ENCODE measurements at places on chromosomes 16 and 17.

GRCh38 chr17:44557651-44558285 is 484 bp downstream of the FZD2 start:
- no peak for DNase-seq

- no peak for DNase-seq
Measured at GRCh38 chr17:67015001-67015400, 29.4 kb upstream of the CACNG1 start.

- no peak for DNase-seq
Measured at GRCh38 chr16:25297151-25297787, 39.6 kb upstream of the ZKSCAN2 start.

GRCh38 chr17:80755650-80756405 is 211.2 kb downstream of the RPTOR start:
- DNase-seq: no peak

GRCh38 chr16:50245417-50246298 is 20.7 kb upstream of the ADCY7 start:
- DNase-seq: peak; percentile 51

GRCh38 chr17:82358465-82359350 is at the start of gene TEX19:
Gene TEX19, plus strand, starts transcription at chr17:82359247. Its CDS starts 2,904 bp downstream, at chr17:82362151.
- DNase-seq: no peak

Data from H4 (cell line).